ENCODE measurements at places on chromosomes 7 and 10. TPM values are rescaled to one million over a fixed set of nuclear protein-coding genes. Genes with fewer than 3 reads are reported as not detected.

GRCh38 chr10:86592413-86592812 lies 61.9 kb upstream of the OPN4 start:
- no peaks in the 10 kb centered on the region for H3K4me1 ChIP-seq
- H3K27me3 ChIP-seq = no peaks in the 10 kb centered on the region
- peak; percentile 69 for DNase-seq
- H3K4me3 ChIP-seq = no peak overlapping the region
- no peaks in the 10 kb centered on the region for H3K36me3 ChIP-seq

DNA sequence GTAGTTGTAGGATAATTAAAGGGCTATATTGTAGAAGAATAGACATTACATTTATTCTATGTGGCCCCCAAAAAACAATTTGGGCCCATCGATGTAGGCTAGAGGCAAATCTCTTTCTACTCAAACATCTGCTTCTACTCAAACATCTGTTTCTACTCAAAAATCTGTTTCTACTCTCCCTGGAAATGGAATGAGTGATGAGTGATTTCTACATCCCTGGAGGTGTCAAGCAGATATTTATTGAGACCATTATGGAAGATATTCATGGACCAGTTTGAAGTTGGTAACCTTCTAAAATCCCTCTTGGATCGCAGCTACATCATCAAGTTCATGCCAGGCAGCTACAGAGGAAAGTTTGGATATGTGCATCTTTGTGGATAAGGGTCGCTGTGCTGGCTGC lies 5.1 kb upstream of the PLPP4 start:
- no peak overlapping the region for H3K4me3 ChIP-seq
- H3K4me1 ChIP-seq = peaks cover 10% of the 10 kb centered on the region
- H3K27me3 ChIP-seq = peaks cover 26% of the 10 kb centered on the region
- no peak for DNase-seq
- H3K36me3 ChIP-seq = no peaks in the 10 kb centered on the region

DNA sequence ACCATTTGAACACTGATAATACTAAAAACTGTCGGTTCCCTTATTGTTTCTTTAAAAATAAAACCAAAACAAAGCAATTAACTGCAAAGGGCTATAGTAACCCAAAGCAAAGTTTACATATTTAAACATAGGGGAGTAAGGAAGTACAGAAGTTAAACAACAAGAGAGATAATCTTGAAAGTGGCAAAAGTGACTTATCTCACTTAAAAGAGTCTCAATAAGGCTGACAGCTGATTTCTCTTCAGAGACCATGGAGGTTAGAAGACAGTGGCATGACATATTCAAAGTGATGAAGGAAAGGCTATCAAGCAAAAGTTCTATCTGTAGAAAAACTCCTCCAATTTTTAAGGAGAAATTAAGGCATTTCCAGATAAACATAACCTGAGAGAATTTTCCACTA lies 233.5 kb upstream of the HDAC9 start:
- DNase-seq = no peak
- H3K4me3 ChIP-seq = no peak overlapping the region
- H3K36me3 ChIP-seq = no peaks in the 10 kb centered on the region
- no peaks in the 10 kb centered on the region for H3K27me3 ChIP-seq
- H3K4me1 ChIP-seq = no peaks in the 10 kb centered on the region

DNA sequence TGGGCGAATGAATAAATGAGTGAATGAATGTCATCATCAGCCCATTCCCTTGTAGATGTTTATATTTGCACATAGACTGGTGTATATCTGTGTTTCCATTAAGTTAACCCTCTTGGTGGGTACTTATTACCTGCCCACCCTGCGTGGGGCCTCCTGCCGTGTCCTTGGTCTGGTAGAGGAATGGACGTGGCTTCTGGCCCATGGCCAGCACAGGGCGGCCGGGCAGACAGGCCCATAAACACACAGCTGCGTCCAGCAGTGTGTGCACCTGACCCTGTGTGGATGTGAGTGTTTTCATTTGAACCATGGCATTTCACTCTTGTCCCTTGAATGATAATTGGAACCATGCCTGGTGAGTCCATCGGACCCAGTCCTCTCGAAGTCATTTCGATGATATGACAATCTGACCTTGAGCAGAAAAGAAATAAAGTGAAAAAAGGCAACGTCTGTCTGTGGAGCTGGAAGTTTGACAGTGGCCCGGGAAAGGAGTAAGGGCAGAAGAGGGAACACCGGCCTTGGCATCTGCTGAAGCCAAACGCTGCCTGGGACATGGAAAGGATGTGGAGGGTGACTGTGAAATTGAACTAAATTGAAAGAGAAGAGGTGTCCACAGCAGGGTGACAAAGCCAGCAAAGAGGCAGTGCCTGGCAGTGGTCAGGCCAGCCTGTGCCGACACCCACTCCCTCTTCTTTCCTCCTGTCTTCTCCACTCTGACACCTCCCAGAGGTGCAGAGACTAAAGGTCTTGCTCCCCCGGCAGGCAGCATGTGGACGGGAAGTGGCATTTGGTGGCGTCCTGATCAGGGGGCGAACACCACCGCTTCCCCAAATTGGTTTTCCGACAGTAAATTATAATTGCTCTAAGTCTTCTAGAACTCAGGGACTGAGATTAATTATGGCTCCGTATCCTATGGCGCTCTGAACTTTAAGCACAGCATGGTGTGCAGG lies 199.0 kb upstream of the ZMIZ1 start:
- H3K27me3 ChIP-seq = peaks cover 12% of the 10 kb centered on the region
- no peaks in the 10 kb centered on the region for H3K36me3 ChIP-seq

The FLNC gene
- total RNA-seq = 11.3 TPM

The CCL24 gene
- total RNA-seq = not detected

- H3K27me3 ChIP-seq = no peaks in the 10 kb centered on the region
- H3K4me3 ChIP-seq = no peak overlapping the region
- H3K4me1 ChIP-seq = no peaks in the 10 kb centered on the region
- H3K36me3 ChIP-seq = peaks cover 53% of the 10 kb centered on the region
- peak overlapping the region; percentile 62 for H3K27ac ChIP-seq
Observed at GRCh38 chr7:37007691-37008090, 283.4 kb upstream of the AOAH start.

DNA sequence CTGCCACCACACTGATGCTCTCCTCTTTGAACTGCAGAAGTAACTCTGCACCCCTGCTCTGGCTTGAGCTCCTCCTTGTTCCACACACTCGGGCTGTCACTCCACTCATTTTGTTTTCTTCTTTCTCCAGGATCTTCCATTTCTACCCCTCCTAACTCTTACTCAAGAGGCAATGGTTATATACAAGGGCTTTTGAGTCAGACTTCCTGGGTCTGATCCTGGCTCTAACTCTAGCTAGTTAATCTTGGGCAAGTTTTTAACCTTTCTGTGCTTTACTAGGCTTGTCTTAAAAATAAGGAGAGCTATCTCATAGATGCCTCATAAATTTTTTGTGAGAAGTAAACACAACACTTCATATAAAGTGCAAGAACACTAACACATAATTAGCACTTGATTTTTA lies 45.3 kb upstream of the GNAI1 start:
- DNase-seq = no peak
- no peak overlapping the region for H3K4me3 ChIP-seq
- H3K27me3 ChIP-seq = no peaks in the 10 kb centered on the region
- no peaks in the 10 kb centered on the region for H3K4me1 ChIP-seq

The SPAM1 gene
- 0.67 TPM for total RNA-seq

- H3K27ac ChIP-seq = no peak overlapping the region
- H3K4me1 ChIP-seq = no peaks in the 10 kb centered on the region
- no peak overlapping the region for H3K4me3 ChIP-seq
- H3K27me3 ChIP-seq = peaks cover 35% of the 10 kb centered on the region
- no peaks in the 10 kb centered on the region for H3K36me3 ChIP-seq
Observed at GRCh38 chr7:113085781-113086390, 741 bp downstream of the GPR85 start.

The VWA2 gene
- total RNA-seq = 0.54 TPM

DNA sequence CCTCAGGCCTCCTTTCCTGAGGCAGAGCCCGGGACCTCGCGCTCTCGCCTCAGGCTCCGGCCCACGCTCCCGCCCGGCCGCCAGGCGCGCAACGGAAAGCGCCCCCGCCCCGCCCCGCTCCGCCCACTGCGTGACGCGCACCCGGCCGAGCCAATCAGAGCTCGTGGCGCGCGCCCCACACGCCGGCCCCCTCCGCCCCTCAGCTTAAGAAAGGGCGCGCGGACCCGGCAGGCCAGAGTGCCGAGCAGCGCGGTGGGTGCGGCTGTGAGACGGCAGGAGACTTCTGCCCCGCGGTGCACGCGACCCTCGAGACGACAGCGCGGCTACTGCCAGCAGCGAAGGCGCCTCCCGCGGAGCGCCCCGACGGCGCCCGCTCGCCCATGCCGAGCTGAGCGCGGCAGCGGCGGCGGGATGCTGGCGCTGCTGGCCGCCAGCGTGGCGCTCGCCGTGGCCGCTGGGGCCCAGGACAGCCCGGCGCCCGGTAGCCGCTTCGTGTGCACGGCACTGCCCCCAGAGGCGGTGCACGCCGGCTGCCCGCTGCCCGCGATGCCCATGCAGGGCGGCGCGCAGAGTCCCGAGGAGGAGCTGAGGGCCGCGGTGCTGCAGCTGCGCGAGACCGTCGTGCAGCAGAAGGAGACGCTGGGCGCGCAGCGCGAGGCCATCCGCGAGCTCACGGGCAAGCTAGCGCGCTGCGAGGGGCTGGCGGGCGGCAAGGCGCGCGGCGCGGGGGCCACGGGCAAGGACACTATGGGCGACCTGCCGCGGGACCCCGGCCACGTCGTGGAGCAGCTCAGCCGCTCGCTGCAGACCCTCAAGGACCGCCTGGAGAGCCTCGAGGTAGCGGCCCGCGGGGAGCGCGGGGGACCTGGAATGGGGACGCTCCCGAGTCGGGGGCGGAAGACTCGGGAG lies at the start of gene NPTX2:
Gene NPTX2 (plus strand): TSS at position 235 of the 909 bp plus-strand sequence. CDS start 177 bp downstream, at position 412.
- no peaks in the 10 kb centered on the region for H3K36me3 ChIP-seq
- DNase-seq = peak; percentile 93
- no peak within 1 kb of the TSS for H3K27ac ChIP-seq
- no peaks in the 10 kb centered on the region for H3K4me1 ChIP-seq

- no peaks in the 10 kb centered on the region for H3K27me3 ChIP-seq
- H3K4me3 ChIP-seq = no peak overlapping the region
- H3K36me3 ChIP-seq = peaks cover 34% of the 10 kb centered on the region
- no peaks in the 10 kb centered on the region for H3K4me1 ChIP-seq
Observed at GRCh38 chr7:105487579-105488571, 34.2 kb downstream of the PUS7 start.

The INSYN2A gene
- total RNA-seq = not detected

GRCh38 chr10:71857934-71858890 lies 7.2 kb upstream of the PSAP start:
- DNase-seq = no peak
- no peaks in the 10 kb centered on the region for H3K36me3 ChIP-seq
- no peak overlapping the region for H3K4me3 ChIP-seq

DNA sequence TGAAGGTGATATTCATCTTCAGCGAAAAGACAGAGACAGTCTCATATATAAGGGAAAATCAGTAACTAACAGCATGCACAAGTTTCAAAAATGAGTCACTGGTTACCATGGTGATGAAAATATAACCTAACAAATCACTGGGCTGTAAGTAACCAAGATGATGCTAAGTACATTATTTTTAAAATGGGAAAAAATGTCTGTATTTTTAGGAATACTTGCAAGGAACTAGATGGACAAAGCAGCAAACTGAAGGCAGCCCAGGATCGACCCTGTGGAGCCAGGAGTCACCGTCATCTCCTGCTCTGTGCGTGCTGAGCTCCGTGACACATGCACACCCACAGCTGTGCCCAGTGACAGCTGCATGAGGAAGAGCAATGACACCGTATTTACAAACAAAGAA lies 137.3 kb downstream of the ELMO1 start:
- H3K27me3 ChIP-seq = no peaks in the 10 kb centered on the region
- DNase-seq = no peak
- H3K36me3 ChIP-seq = peaks cover 86% of the 10 kb centered on the region
- H3K27ac ChIP-seq = no peak overlapping the region

The SPDYE1 gene
- not detected for total RNA-seq

DNA sequence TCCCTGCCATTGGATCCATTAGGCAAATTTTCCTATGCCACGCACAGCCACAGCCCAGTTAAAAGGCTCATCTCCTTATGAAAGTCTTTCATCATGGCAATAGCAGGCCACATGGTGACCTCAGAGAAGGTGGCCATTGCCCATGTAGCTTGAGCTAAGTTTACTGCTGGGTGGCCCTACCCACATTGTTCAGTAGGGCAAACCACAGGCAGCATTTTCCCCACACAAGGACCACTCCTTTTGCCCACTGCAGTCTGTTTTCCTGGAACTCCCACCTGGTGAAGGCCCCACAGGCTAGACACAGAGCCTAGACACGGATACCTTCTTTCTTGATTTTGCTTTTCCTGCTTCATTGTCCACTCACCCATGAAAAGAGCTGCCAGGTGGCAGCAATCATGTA lies 101.5 kb upstream of the NPVF start:
- H3K4me3 ChIP-seq = no peak overlapping the region
- no peak for DNase-seq
- no peak overlapping the region for H3K27ac ChIP-seq
- no peaks in the 10 kb centered on the region for H3K36me3 ChIP-seq
- no peaks in the 10 kb centered on the region for H3K4me1 ChIP-seq

- no peaks in the 10 kb centered on the region for H3K4me1 ChIP-seq
- no peak overlapping the region for H3K4me3 ChIP-seq
- no peak for DNase-seq
Observed at GRCh38 chr7:117774943-117775342, 98.3 kb downstream of the CTTNBP2 start.

The LRGUK gene
- total RNA-seq = 1.6 TPM

GRCh38 chr10:121618906-121619305 lies 20.7 kb upstream of the FGFR2 start:
- peaks cover 4% of the 10 kb centered on the region for H3K4me1 ChIP-seq
- no peak overlapping the region for H3K4me3 ChIP-seq
- H3K27ac ChIP-seq = no peak overlapping the region
- no peaks in the 10 kb centered on the region for H3K27me3 ChIP-seq
- DNase-seq = no peak

The TDRD1 gene
- 0.09 TPM for total RNA-seq

The ELMO1 gene
- total RNA-seq = 131 TPM
